ENCODE measurements at places on chromosomes 2 and 18.

DNA sequence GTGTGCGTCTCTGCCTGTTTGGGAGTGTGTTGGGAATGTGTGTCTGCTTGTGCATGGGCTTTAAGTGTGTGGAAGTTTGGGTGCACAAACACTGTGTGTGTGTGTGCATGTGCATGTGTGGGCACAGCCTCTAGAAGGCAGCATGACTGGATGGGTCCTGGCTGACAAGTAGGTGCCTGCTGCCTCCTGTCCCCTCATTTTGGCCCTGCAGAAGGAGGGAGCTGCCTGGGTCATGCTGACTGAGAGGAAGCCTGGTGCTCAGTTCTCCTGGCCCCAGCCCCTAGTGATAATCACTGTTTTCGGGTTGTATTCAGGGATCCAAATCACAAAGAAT, 34.1 kb downstream of the GLI2 start:
- no peak for DNase-seq

- no peak for DNase-seq
These were observed 278.7 kb downstream of the NRXN1 start for GRCh38 chr2:50753234-50753633.

- no peak for DNase-seq
These were observed 44.9 kb downstream of the SERTAD2 start for GRCh38 chr2:64608867-64609226.

DNA sequence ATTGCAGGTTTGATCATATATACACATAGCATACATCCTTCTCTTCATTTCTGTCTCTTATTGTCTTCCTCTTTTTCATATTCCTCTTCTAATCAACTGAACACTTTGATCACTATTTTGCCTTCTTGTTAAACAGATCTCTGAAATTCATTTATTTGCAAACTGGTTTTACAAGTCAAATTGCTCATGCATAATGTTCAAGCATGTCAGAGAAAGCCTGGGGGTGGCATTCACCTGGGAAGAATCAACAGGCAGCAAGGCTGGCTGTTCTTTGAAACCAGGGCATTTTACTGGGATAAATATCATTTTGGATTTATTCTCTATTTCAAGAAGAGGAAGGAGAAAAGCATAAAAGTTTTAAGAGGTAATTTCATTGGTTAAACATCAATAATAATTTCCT, 66.9 kb upstream of the LRATD1 start:
- peak; percentile 83 for DNase-seq

DNA sequence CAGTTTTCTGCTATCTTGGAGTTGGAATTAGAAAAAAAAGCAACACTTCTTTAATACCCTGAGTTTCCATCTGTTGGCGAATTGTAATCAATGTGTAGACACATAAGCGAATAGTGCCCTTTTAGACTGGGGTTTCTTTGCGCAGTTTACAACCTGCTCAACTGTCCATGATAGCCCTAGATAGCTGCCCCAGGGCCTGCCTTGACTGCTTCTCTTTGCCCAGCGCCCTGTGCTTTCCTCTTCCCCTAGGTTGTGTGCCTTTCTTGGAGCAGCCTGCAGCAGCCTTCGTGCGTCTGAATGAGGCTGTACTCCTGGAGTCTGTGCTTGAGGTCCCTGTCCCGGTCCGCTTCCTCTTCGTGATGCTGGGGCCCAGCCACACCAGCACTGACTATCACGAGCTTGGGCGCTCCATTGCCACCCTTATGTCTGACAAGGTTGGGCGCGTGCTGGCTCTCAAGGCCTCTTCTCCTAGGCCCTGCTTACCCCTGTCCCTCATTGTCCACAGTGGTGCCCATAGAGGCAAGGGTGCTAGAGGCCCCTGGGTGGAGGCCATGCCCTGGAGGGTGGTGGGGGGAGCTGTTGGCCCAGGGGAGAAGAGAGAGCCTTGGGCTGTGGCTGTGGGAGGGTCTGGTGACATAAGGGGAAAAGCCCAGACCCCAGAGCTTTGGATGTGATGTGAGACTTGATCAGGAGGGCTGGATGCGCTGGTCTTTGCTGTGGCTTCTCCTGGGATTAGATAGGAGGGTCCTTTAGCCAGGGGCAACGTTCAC, 6.9 kb downstream of the SLC4A3 start:
- DNase-seq, result no peak

DNA sequence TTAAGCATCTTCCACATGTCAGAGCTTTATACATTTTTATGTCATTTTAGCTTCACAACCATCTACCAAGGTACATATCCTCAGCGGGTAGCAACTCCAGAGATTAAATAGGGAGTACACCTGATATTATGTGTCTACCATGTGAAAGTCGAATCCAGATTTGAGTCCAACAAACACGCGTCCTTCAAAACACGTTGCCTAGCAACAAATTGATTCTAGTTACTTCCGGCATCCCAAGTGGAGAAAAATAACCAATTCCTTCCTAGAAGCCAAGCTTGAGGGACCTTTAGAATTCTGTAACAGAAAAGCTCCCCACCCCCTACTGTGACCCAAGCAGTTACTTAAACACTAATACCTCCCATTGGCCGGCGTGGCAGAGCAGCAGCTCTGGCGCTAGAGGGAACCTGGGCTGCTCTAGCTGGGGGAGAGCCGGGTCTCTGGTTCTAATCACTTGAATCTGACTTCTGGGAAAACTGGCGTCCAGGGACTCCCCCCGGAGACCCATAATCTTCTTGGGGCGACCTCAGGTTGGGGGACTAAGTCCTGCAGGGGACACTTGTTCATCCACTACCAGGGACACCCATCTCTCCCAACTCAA, at the start of gene ERICH2:
Gene ERICH2 (plus strand): TSS at position 371 of the 598 bp plus-strand sequence. CDS start 304 bp downstream, outside the sequence.
- DNase-seq, result peak; percentile 50

GRCh38 chr2:225131898-225132297, 89.6 kb upstream of the DOCK10 start:
- no peak for DNase-seq

DNA sequence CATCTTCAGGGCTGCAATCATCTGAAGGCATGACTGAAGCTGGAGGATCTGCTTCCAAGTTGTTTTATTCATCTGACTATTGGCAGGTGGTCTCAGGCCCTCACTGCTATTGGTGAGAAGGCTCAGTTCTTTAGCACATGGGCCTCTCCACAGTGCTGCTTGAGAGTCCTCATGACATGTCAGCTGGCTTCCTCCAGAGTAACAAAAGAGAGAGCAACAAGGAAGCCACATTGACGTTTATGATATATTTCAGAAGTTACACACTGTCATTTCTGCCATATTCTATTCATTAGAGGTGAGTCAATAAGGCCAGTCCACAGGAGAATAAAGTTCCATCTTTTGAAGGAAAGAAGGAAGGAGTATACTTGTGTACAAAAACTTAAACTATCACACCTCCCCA, 7.9 kb upstream of the SIGLEC15 start:
- DNase-seq, result no peak

GRCh38 chr18:63147973-63148372, 171.6 kb downstream of the BCL2 start:
- no peak for DNase-seq

DNA sequence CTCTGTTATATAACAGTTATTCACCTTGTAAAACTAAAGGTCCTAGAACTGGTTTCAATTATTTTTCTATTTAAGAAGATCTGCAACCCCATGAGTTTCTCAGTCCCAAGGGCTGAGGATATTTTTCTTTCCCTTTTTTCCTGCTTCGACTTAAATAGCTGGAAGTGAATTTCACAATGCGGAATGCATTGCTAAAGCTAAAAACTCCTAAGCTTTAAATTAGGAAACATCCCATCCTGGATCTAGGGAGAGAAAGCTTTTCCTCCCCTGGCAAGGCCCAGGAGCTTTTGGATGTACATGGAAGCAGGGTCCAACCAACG, 1.4 kb downstream of the RFX8 start:
- DNase-seq, result no peak

DNA sequence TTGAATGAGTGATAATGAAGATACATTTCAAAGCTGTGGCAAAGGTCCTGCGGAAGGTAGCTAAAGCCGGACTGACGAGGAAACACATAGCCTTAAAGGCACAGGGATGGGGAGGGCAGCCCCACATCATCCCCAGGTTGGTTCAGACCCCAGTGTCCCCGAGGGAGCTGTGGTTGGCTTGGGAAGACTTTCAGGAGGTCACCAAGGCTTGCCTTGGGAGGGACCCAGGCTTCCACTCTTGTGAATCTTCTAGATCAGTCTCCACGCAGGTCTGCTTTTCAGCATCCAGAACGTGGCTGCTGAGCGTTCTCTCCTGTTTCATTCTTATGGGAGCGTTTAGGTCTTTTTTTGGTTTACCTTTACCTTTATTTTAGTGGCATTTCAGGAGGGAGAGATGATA, 16.8 kb downstream of the KIF1A start:
- no peak for DNase-seq

GRCh38 chr2:29056452-29056851, 17.9 kb downstream of the PCARE start:
- no peak for DNase-seq

DNA sequence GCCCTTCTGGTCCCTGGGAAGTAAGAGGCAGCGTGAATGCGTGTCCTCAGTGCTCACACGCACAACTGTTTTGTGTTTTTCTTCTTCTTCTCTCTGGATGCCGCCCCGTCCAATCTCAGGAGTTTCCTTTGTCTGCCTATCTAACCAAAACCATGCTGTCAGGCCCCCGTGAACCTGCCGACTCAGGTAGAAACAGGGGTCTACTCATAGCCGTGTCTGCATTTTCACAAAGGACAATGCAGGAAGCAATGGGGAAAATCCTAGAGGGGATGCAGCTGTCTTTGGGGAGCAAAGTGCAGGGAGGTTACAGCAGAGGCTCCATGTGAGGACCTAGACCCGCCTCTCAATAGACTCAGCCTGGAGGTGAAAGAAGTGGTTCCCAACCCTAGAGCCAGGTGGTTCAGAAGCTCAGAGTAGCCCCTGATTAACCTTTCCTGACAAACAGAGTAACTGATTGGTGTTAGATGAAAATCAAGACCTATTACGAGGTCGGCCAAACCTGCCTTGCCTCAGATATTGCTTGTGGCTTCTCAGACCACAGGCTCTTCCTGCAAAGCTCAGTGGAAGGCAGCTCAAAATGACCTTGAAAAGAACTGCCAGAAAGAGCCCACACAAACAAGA, 49.3 kb downstream of the CD226 start:
- DNase-seq, result no peak

- DNase-seq, result no peak
These were observed 115.8 kb downstream of the POLE4 start for GRCh38 chr2:75074228-75074627.

GRCh38 chr2:236629961-236630872, 60.6 kb downstream of the ACKR3 start:
- no peak for DNase-seq

DNA sequence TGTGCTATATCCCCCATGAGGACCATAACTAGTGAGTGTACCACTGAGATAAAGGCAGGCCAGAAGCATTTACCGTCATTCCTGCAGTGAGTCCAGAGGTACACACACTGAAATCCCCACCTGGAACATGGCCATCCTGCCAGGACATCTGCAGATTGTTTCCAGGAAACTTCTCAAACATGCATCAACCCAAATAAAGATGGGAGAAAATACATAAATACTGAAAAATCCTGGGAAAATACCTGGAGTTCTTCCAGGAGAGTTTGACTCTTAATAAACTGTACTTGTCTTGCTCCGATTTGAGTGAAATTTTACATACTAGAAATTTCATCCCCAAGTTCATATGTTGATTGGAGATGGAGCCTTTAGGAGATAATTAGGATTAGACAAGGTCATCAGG, 388.1 kb upstream of the KLHL29 start:
- DNase-seq, result no peak

- peak; percentile 33 for DNase-seq
These were observed 69.2 kb downstream of the TRIP12 start for GRCh38 chr2:229852565-229852964.

DNA sequence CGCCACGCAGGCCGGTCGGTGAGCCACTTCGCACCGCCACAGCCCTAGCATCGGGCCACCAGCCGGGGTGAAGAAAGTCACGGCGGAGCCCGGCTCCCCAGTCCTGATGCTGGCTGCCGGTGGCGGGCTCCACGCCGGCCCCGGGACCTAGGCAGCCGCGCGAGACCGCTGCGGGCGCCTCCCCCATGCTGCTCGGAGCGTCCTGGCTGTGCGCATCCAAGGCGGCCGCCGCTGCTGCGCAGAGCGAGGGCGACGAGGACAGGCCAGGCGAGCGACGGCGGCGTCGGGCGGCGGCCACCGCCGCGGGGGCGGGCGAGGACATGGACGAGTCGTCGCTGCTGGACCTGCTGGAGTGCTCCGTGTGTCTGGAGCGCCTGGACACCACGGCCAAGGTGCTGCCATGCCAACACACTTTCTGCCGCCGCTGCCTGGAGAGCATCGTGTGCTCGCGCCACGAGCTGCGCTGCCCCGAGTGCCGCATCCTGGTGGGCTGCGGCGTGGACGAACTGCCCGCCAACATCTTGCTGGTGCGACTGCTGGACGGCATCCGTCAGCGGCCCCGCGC, 433 bp downstream of the SH3RF3 start:
- peak; percentile 19 for DNase-seq

DNA sequence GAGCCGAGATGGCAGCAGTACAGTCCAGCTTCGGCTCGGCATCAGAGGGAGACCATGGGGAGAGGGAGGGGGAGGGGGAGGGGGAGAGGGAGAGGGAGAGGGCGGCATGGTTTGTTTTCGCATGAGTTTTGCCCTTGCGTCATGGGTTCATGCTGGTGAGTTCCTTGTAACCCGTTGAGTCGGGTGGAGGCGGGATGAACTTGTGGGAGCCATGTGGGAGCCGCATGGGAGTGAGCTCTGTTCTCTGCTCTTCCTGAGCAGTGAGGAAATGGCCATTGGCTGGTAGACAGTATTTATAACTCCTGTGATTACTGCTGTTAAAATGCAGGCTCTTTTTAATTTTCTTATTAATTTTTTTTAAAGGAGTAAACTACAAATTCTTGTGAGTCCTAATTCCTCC, 108.0 kb downstream of the CEP192 start:
- DNase-seq, result no peak

- DNase-seq, result no peak
These were observed 264.8 kb upstream of the FSIP2 start for GRCh38 chr2:185473838-185474237.

GRCh38 chr2:105005181-105005951, 32.5 kb upstream of the MRPS9 start:
- DNase-seq, result peak; percentile 39

GRCh38 chr18:78679031-78679430, 300.6 kb upstream of the SALL3 start:
- no peak for DNase-seq

DNA sequence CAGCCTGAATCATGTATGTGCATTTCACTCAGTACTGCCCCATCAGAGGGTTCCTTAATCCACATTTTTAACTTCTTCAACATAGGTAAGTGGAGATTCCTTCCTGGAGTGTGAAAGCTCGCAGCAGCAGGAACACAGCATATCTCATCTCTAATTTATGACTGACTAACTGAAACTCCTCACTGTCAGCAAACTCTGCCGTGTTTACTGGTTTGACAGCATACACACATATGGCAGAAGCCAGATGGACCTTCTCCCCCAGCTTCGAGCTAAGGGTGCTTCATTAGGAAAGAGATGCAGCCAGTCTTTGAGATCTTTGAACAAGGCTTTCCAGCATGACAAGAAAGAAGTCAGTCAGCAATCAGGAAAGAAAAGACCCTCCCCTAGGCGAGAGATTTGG, 200.3 kb upstream of the ACVR2A start:
- no peak for DNase-seq
